HTR-8/SVneo (cell line): ENCODE measurements at places on chromosomes 3 and 15.
A peak's percentile ranks its signal among the peaks of the same experiment; 100 is the strongest.

GRCh38 chr15:36294359-36294758, 285.1 kb upstream of the CDIN1 start:
- DNase-seq: no peak

DNA sequence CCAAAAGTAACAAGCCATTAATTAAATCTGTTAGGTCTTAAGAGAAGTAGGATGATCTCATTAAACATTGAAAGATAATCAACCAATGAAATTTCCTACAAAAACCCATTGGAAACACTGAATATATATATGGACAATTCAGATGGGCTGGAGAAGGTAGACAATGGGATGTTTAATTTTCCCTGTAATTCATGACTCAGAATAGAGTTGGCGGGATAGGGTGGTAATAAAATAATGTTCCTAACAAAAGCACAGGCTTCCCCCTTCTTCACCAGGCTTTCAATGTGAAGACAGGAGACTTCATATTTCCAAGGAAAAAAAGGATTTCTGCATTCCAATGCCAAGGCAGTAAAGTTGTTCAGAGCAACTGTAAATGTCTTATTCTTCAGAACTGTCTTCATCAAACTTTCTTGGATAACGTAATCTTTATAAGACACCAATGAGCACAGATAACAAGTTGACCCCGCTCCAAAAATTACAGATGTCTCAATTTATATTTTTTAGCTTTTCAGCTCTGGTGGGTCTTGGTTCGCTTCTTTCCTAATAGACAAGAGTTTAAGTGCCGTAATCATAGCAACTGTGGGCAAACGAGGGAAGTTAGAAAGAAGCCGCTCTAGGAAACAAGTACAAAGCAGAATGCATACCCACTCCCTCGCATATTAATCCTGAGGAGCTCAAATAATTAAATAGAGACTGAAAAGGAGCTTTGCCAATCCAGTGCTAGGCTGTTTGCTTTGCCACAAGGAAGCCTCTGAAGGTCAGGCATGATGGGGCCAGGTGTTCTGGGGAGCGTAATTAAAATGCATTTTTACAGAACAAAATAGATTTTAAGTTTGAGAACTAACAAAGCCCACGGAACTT, 377.0 kb downstream of the FOXP1 start:
- no peak for DNase-seq

- peak; percentile 45 for DNase-seq
Measured at GRCh38 chr15:79923079-79923514, 26.3 kb upstream of the MTHFS start.

GRCh38 chr15:69320977-69321554, 22.4 kb downstream of the PAQR5 start:
- DNase-seq: no peak

DNA sequence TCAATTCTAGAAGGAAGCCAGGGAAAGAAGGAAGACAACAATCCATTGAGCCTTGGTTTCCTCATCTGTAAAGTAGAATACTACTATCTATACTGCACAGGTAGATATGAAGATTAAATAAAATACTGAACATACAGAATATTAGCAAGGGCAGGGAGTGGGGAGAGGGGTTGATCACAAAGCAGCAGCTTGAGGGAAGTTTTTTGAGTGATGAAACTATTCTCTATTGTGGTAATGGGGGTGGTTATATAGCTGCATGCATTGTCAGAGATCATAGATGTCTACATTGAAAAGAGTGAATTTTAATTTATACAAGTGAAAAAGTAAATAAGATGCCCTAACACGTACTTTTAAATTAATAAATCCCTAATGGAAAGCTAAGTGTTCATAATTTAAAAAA, 242.6 kb upstream of the LRTM1 start:
- DNase-seq: no peak

GRCh38 chr15:22881739-22882440, 43.4 kb downstream of the NIPA2 start:
- DNase-seq: no peak

- DNase-seq: no peak
Measured at GRCh38 chr15:47741082-47741481, 23.8 kb downstream of the SEMA6D start.

DNA sequence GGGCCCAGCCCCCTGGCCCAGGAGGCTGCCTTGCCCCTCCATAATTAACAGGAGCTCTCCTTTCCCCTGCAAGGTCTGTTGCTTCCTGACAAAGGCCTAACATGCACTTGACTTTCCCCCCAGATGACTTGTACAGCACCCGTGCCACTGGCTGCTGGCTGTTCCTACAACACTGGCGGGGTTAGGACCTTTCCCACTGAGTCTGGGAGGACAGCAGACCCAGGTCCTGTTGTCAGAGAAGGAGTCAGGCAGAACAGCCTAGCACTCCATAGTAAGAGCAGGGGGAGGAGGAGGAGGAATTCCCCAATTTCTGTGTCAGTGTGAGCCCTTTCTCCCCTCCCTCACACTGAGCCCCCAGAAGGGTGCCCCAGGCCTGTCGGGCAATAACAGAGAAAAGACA, 99.2 kb downstream of the CORO2B start:
- DNase-seq: no peak

GRCh38 chr3:140931801-140932200, 9.8 kb upstream of the SLC25A36 start:
- no peak for DNase-seq

- DNase-seq: no peak
Measured at GRCh38 chr3:188262488-188262887, 108.5 kb downstream of the LPP start.

- DNase-seq: no peak
Measured at GRCh38 chr3:88744896-88745295, 362.5 kb upstream of the EPHA3 start.

- DNase-seq: peak; percentile 51
Measured at GRCh38 chr3:11835028-11835639, 11.6 kb downstream of the TAMM41 start.

DNA sequence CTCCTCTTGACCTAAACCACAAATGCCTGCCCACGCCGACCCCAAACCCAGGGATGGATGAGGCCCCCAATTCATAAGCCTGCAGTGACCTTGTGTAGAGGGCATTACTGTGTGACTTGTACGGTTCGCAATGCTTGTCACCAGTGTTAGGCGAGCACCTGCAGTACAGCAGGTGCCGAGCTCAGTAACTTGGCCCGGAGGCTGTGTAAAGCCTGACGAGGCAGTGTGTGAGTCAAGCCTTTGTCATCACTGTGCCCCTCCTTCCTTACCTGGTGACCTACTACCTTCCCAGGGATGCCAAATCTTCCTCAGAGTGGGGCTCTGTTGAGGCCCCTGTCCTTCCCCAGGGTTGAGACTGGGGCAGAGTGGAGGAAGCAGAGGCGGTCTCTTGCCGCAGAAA, 37.2 kb upstream of the TMEM115 start:
- no peak for DNase-seq

- DNase-seq: no peak
Measured at GRCh38 chr3:74904646-74905045, 290.2 kb upstream of the CNTN3 start.

DNA sequence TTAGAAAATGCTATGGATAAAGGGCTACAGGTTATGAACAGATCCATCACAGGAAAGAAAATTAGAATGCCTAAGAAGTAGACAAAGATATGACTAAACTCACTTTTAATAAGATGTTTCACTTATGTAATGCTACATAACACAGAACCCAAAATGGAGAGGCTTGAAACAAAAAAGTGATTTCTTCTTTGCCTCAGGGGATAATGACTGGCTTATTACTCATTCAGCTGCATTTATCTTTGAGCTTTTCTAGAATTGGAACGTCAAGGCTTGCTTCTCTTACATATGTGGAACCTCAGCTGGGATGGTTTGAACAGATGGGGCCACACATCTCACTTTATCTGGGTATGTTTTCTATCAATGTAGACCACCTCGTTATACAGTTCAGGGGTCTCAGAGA, 120.6 kb upstream of the EPHA3 start:
- DNase-seq: peak; percentile 20

DNA sequence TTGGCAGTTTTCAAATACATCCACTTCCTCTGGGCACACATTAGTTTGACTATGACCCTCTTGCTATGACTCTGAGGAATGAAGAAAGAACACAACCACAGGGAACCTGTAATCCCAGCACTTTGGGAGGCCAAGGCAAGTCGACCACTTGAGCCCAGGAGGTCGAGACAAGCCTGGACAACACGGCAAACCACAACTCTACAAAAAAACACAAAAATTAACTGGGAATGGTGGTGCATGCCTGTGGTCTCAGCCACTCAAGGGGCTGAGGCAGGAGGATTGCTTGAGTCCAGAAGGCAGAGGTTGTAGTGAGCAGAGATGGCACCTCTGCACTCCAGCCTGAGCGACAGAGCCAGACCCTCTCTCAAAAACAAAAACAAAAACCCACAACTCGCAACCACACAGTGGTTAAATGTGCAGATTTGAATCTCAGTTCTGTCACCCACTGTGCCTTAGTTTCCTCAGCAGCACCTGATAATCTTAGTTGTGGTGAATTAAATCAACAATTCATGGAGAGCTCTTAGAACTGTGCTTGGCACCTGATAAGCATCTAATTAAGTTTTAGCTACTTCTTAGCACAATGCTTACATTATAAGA, 65.7 kb downstream of the MYLK start:
- DNase-seq: no peak

DNA sequence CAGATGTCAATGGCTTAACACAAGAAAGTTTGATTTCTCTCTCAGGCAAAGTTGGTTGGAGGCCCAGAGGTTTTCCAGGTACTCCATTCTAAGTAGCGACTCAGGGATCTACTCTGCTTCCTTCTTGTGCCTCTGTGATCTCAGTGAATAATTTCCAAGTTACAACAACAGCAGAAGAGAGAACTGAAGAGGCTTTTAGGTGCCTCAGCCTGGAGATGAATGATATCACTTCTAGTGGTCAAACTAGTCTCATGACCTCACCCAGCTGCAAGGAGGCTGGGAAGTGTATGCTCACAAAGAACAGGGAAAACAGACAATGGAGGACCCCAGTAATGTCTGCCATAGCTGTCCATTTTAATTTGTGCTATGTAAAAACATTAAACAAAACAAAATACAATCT, 4.6 kb upstream of the PRICKLE2 start:
- DNase-seq: no peak

DNA sequence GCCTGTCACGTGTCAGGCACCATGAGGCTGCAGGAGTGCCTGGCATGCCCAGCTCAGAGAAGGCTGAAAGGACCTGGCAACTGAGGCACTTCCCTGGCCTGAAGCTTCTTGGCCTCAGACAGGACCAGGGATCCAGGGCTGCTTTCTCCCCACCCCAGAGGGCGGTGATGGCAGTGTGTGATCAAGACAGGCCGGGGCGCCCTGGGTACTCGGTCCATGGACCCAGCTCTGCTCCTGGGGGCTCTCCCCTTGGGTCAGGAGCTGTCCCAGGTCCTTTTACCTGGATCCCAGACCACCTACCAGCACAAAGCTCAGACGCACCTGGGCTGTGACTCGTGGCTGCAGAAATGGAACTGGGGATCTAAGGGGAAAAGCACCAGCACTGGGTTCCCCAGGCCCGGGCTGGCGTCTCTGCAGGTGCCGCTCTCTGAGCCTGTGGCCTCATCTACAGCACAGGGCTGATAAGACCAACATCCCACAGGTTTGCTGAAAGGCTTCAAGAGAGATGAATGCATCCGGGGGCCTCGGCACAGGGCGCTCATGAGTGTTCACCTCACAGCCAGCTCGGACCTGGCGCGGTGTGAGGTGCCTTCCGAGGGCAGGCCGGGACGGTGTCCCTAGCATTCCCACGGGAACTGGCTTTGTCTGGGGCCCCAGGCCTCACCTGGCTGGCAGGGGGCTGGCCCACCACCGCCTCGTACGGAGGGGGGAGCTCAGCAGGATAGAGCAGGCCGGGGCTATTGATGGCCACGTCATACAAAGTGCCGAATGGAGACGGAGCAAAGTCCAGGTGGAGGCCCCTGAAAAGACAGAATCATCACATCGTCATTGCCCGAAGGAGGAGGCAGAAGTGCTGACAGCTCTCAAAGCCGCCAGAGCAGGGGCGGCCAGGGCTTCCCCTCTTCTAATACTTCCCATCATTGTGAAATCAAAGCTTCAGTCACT, 133.6 kb downstream of the NSMCE3 start:
- DNase-seq: no peak

- DNase-seq: no peak
Measured at GRCh38 chr15:41926185-41927056, 32.6 kb upstream of the SPTBN5 start.

GRCh38 chr3:40655551-40655950, 130.8 kb downstream of the ZNF621 start:
- DNase-seq: no peak

DNA sequence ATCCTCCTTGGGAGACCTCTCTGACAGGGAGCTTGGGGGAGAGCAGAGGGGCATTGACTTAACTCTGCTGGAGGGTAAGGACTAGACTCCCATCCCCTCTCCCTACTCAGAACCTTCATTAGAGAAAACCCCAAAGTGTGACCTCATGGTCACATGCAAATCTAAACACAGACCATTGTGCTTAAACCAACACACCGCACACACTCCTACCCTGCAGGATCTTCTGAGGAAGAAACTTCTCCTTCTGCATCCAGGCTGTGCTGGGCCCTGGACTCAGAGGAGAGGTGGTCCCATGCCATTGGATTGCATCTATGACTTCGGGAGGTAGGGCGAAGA, 805 bp upstream of the PARP16 start:
- no peak for DNase-seq

- no peak for DNase-seq
Measured at GRCh38 chr3:129593595-129594339, 12.7 kb downstream of the PLXND1 start.
